ENCODE measurements at places on chromosomes 13 and 19. TPM values are rescaled to one million over a fixed set of nuclear protein-coding genes. Genes with fewer than 3 reads are reported as not detected.

- no peaks in the 10 kb centered on the region for H3K4me1 ChIP-seq
- no peak overlapping the region for H3K27ac ChIP-seq
- DNase-seq = no peak
- H3K27me3 ChIP-seq = no peaks in the 10 kb centered on the region
Measured at GRCh38 chr19:2198317-2198716, 34.6 kb downstream of the DOT1L start.

DNA sequence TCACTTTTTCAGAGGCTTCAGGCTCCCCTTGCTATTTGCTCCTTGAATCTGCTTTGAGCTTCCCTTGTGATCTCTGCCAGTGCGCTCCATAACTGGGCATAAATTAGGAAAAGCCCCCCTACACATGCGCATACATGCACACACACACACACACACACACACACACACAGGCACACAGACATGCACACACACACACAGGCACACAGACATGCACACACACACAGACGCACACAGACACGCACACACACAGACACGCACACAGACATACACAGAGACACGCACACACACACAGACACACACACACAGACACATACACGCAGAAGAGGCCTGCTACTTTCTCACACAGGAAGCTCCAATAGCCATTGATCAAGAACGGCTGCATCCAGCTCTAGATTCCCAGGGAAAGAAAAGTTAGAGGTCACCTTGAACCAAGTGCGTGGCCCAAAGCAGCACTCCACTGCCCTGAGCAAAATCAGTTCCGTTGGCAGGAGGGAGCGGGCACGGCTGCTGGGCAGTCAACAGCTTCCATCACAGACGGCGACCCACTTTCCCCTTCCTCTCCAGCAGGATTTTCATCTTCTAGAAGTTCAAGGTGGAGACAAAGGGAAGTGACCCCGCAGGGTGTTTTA is 145.6 kb downstream of the DPF1 start:
- no peak overlapping the region for H3K4me3 ChIP-seq
- no peaks in the 10 kb centered on the region for H3K27me3 ChIP-seq
- no peak overlapping the region for H3K27ac ChIP-seq

DNA sequence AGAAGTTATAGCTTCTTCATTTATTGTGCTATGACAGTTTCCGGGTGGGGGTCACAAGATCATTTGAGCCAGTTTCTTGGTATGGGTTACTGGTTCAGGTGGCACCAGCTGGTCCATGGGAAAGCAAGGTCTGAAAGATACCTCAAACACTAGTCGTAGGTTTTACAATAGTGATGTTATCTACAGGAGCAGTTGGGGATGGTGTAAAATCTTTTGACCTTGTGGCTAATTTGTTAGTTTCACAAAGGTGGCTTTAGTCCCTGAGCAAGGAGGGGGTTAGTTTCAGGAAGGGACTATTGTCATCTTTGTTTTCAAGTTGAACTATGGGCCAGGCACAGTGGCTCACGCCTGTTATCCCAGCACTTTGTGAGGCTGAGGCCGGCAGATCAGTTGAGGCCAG is 24.6 kb downstream of the CHST8 start:
- H3K36me3 ChIP-seq = no peaks in the 10 kb centered on the region
- H3K4me1 ChIP-seq = no peaks in the 10 kb centered on the region
- no peak overlapping the region for H3K27ac ChIP-seq
- no peak overlapping the region for H3K4me3 ChIP-seq

DNA sequence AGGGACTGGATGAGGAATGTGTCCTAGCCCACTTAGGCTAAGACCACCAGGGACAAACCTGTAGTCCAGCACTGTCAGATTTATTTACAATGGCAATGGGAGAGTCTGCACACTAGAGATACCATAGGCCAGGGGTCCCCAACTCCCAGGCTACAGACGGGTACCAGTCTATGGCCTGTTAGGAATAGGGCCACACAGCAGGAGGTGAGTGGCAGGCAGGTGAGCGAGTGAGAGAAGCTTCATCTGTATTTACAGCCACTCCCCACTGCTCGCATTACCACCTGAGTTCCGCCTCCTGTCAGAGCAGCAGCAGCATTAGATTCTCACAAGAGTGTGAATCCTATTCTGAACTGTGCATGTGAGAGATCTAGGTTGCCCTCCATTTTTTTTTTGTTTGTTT is 2.4 kb downstream of the THAP8 start:
- no peaks in the 10 kb centered on the region for H3K36me3 ChIP-seq
- no peak overlapping the region for H3K4me3 ChIP-seq
- no peak for DNase-seq
- no peak overlapping the region for H3K27ac ChIP-seq
- no peaks in the 10 kb centered on the region for H3K4me1 ChIP-seq

DNA sequence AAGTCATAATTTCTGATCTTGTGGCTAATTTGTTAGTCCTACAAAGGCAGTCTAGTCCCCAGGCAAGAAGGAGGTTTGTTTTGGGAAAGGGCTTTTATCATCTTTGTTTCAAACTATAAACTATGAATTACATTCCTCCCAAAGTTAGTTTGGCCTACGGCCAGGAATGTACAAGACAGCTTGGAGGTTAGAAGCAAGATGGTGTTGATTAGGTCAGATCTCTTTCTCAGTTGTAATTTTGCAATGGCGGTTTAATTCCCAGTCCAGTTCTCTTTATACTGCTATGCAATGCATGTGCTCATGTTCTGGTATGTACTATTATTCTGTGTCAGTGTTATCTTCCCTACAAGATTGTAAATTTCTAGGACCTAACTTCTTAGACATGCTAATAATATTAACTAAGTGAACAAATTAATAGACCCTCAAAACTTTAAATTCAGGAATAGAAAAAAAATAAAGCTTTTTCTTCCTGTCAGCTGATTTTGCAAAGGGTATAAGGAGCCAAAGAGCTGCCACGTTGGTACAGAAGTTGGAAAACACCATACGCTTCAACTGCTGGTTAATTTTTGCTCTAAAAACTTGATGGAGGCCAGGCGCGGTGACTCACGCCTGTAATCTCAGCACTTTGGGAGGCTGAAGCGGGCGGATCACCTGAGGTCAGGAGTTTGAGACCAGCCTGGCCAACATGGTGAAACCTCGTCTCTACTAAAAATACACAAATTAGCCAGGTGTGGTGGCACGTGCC is 1.3 kb upstream of the DNAJC15 start:
- no peak overlapping the region for H3K4me3 ChIP-seq
- H3K27me3 ChIP-seq = no peaks in the 10 kb centered on the region
- no peak overlapping the region for H3K27ac ChIP-seq
- H3K4me1 ChIP-seq = no peaks in the 10 kb centered on the region
- H3K36me3 ChIP-seq = no peaks in the 10 kb centered on the region

DNA sequence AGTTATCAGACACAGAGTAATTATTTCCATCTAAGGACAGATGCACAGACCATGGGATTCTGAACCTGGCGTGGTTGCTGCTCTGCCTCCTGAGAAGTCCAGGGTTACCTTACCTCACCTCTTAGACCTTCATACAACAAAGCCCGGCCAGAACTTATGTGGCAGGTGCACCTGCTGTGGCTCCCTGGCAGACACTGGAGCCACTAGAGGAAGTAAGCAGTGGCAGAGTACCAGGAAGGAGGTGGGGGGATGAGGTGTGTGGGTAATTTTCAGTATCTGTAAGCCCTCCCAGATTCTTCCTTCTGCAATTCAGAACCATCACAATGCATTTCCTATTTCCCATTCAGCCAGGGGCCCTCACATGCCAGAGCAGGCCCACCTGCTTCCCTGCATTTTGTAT is 106.1 kb upstream of the DOCK9 start:
- no peak overlapping the region for H3K4me3 ChIP-seq
- H3K27me3 ChIP-seq = no peaks in the 10 kb centered on the region
- H3K4me1 ChIP-seq = peaks cover 2% of the 10 kb centered on the region
- no peak for DNase-seq

- H3K36me3 ChIP-seq = no peaks in the 10 kb centered on the region
- no peak for DNase-seq
- no peak overlapping the region for H3K27ac ChIP-seq
- no peaks in the 10 kb centered on the region for H3K27me3 ChIP-seq
- no peaks in the 10 kb centered on the region for H3K4me1 ChIP-seq
Measured at GRCh38 chr13:46087481-46087880, 17.4 kb downstream of the CPB2 start.

Gene NLRP4
- total RNA-seq = not detected

Gene PLVAP
- 368 TPM for total RNA-seq
